ENCODE measurements at places on chromosomes 6 and 20.

DNA sequence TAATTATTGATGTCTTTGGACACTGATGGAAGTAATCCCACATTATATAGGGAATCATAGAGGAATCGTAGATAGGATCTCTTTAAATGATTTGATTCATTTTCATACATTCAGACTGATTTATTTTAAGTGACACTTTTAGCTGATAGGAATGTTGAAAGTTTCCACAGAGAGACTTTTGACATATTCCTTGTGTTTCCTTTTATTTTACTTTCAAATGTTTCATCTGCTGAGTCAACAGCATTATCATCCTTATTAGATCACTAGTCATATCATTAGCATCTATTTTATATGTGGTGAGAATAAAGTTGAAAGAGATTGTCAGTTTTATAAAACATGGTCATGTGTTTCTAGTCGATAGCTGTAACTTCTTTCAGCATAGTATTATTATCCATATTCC lies 13.4 kb downstream of the DCBLD1 start:
- no peak for DNase-seq

- DNase-seq = no peak
Observed at GRCh38 chr6:20833881-20834515, 299.7 kb downstream of the CDKAL1 start.

GRCh38 chr6:5084360-5084780 lies 771 bp upstream of the PPP1R3G start:
- DNase-seq = no peak

DNA sequence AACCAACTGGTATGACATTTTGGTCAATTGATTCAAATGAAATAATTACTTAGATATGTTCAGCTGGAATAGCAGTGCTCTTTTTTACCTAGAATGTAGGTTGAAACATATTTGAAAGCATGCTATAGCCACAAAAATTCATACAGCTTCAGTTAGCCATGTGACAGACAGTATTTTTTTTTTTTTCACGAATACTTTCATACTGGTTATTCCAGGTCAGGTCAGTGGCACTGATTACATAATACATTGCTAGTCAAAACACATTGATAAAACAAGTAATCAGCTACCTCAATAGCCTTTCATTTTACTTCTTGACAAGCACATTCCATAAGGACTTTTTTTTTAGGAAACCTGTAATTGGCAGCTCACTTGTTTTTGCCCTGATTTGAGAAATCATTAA lies 222.6 kb downstream of the EYA4 start:
- DNase-seq = no peak

DNA sequence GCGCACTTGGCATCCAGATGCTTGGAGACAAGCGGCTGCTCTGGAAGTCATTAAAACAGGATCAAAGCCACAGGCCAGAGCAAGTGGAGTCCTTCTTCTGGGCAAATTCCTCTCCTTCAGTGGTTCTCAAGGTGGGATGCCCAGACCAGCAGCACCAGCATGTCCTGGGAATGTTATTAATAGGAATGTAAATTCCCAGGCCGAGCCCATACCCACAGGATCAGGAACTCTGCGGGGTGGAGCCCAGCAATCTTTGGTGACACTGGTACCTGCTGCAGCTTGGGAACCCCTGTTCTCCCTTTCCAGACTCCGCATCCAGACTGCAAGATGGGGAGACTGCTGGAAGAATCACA lies 44.6 kb downstream of the CPNE5 start:
- DNase-seq = no peak

DNA sequence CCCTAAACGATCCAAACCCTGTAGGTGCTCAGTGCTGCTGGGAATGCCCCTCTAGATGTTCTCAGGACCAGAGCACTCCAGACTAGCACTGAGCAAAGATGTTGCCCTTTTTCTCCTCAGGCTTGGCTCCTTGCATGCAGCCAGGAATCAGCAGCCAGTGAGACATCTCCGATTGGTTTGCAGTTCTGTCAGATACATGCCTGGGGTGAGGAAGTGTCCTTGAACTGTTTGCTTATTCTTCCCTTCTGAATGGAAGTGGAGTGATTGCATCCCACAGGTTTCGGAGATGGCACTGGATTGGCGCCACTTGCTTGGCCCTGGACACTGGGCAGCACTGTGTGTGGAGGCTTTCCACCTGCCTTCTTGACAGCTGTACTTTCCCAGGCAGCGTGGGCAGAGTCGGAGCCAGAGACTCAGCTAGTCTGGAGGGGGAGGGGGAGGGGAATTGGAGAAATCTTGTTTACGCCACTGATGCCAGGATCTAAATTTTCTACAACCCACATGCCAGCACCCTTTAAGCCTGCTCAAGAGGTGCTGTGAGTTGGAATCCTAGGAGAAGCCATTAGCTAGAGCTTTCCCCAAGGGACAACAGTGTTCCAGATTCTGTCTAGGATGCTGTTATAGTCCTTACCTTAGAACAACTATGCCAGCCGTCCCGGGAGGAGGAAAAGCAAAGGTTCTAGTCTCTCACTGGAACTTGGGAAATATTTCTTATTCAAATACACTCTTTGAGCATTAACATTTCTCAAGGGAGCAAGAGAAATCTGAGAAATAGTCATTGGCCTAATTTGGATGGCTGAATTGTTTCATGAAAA lies 49.2 kb upstream of the SASH1 start:
- DNase-seq = no peak

DNA sequence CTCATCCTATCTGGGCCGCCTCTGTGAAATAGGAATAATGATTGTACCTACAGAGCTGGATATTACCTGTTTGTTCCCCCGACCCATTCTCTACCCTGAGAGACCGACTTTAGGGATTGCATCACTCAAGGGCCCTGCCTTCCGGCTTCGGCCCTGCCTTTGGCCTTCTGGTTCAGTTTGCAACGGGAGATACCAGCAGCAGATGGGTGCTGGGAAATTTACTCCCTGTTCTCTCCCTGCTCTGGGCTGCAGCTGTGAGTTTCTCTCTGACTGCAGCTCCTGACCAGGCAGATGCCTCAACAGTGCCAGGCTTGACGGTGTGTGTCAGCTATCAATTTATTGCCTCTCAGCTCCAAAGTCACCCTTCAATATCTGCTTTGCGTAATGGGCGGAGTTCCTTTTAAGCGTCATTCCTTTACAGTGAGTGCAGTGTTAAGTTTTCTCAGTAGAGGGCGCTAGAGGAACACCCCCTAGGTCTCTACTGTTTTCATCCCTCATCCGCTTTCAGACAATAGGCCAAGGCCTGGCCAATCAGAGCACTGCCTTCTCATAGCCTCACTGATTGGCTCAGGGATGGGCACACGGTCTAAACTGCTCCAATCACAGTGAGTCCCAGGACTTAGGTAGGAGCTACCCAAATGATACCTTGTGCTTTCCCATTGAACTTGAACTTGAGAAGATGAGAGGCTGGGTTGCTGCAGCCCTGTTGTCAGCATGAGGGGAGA lies 30.0 kb downstream of the KCNG1 start:
- DNase-seq = no peak

DNA sequence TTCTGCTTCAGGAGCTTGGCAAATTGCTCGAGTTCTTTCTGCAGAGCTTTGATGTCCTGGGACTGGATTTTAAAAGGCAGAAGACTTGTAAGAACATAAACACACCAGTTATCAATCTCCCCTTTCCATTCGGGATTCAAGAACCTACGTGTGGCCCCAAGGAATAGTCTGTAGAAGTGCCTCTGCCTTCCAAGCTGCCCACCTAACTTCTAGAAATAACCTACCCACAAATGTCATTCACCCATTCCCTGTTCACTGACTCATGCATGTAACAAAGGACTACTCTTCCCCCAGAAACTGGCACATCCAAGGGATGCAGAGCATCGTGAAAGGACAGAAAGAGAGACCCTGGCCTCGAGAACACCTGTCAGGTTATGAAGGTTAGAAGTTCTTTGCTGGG lies 4.5 kb downstream of the POU5F1 start:
- no peak for DNase-seq

DNA sequence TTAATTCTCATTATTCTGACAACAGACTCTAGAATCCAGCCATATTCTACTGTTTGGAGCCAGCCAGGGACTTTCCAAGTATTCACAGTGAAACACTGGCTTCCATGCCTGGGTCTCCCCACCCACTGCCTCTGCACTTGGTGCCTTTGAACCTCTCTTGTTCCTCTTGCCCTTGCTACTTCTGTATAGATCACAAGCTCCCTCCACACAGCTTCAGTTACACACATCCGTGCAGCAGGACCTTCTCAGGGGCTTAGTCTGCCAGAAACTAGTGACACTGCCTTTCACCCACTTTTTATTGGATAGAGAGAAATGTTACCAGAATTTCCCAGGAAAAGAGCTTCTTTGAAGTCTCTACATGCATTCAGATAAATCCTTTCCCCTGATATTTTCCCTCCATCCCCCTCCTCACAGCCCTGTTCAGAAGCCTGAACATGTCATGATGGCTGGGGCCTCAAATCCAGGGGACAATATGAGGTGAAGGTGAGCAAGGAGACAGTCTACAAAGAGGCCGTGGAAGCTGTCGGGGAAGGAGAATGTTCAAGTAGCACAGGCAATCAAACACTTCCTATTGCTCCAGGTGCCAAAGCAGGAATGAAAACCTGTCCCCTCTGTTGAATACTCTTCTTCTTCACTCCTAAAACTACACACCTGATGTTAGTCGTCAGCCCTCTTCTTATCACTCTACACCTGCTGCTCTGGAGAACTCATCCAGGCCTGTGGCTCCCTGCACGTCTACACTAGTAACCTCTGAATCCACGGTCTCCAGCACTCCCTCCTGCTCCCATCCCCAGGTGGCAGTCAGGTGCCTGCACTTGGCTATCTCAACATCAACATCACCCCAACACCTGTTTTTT lies 20.2 kb upstream of the HLA-DOA start:
- DNase-seq = no peak

DNA sequence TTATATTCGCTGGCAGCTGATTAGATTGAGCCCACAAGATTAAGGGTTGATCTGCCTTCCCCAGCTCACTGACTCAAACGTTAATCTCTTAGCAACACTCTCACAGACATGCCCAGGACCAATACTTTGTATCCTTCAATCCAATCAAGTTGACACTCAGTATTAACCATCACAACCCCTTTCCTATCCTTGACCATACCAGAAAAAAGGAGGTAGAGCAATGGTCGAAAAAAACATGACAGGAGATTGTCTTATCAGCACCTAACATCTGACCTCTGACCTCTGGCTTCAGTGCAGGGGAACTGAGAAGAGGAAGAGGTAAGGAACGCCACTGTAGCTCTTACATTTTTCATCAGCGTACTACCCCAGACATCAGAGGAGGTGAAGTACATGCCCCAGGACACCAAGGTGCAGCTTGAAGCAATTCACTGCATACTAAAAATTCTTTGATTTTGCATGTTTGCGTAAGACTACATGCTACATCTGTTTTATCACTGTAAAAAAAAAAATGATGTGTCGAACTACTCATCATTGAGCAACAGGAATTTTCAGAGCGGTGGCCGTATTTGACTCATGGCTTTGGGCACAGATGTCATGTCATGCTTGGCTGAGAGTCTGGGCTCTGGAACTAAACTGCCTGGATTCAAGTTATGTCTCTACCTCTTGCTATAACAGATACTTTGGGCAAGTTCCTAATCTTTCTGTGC lies 188.0 kb upstream of the TAB2 start:
- no peak for DNase-seq

GRCh38 chr20:539191-539590 lies 4.4 kb downstream of the CSNK2A1 start:
- no peak for DNase-seq

- DNase-seq = peak; percentile 19
Observed at GRCh38 chr6:166313255-166314070, 5.3 kb upstream of the PRR18 start.

DNA sequence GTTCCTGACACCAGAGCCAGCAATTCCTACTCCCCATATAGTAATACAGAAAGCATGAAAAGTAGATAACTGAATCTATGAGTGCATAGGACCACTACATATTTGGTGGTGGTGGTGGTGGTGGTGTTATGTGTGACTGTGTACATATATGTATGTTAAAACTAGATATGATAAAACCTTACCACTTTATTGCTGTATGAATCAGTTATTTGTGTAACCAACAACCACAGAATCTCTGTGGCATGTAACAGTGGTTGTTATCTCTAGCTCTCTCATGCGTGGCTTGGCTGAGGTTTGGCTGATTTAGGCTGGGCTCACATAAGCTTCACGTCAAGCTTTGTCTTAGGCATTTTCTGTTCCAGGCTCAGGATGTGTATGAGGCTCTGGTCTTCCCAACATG lies 55.7 kb downstream of the PLCB1 start:
- DNase-seq = no peak

- no peak for DNase-seq
Observed at GRCh38 chr6:45431317-45432065, 53.8 kb upstream of the SUPT3H start.

DNA sequence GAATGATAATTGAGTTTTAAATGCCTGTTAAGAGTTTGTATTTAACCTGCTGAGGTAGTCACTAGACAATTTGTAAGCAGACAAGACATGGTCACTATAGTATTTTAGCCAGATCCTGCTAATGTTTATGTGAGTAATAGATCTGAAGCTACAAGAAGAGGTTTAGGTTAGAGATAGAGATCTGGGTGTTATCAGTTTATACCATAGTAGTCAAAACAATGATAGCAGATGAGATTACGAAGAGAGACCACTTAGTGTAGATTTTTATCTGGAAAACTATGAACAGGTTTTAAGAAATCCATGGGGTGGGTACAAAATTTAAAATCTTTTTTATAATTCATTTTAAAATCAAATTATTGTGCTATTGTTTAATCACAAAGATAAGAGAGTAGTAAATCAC lies 47.5 kb downstream of the PHIP start:
- no peak for DNase-seq

DNA sequence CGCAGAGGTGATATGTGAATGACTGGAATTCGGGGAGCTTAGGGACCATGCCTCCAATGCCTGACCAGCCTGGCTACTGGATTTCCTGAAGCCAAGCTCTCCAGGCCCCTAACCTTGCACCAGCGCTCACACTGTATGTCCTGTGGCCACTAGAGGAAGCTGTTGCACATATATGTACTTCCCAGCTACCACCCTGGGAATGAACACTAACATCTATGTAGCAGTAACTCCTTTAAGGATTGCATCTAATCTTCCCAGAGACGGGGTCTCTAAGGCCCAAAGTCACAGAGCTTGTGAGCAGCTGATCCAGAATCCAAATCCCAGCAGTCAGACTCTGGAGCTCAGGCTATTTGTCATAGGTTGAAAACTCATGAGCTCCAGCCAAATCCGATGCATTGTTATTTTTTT lies 20.4 kb upstream of the BPIFB1 start:
- DNase-seq = no peak

DNA sequence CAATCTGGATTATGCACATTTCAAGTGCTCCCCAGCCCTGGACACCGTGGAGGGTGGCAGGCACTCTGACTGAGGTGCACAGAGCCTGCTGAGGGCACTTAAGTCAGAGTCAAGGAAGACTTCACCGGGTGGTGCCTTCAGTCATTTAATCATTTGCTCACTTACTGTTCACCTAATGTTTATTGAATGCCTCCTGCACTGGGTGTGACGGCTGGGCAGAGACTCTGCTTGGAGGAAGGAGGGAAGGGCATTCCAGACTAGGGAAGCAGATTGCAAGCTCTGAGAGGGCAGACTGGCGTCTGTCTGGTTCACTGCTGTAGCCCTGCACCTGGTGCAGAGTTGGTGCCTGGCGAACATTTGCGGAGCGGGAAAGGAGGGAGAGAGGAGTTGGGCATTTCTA lies 54.2 kb upstream of the FAM83D start:
- no peak for DNase-seq
